ENCODE measurements at places on chromosomes 5 and 9. TPM values are rescaled to one million over a fixed set of nuclear protein-coding genes. Genes with fewer than 3 reads are reported as not detected.

DNA sequence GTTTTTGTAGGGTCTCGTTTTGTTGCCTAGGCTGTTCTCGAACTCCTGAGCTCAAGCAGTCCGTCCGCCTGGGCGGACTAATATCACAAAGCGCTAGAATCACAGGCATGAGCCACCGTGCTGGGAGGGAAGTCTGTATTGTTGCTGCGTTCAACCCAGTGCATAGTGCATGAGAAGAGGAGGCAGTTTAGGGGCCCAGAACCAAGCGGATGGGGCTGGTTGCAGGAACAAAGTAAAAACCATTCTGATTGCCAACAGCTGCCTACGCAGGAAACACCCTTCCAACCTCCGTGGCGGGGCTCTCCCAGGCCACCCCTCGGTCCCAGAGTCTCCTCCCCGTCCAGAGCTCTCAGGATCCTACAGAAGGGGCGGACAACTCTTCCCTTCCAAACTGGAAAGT lies 87.1 kb downstream of the ANXA2R start:
- no peak for DNase-seq

The GRM6 gene
- not detected for total RNA-seq

The ABCA1 gene
- total RNA-seq: 13.9 TPM

GRCh38 chr5:83342465-83342864 lies 129.1 kb upstream of the VCAN start:
- DNase-seq: no peak

The CCL19 gene
- not detected for total RNA-seq

GRCh38 chr9:6413365-6414246 lies 607 bp downstream of the UHRF2 start:
- DNase-seq: no peak

DNA sequence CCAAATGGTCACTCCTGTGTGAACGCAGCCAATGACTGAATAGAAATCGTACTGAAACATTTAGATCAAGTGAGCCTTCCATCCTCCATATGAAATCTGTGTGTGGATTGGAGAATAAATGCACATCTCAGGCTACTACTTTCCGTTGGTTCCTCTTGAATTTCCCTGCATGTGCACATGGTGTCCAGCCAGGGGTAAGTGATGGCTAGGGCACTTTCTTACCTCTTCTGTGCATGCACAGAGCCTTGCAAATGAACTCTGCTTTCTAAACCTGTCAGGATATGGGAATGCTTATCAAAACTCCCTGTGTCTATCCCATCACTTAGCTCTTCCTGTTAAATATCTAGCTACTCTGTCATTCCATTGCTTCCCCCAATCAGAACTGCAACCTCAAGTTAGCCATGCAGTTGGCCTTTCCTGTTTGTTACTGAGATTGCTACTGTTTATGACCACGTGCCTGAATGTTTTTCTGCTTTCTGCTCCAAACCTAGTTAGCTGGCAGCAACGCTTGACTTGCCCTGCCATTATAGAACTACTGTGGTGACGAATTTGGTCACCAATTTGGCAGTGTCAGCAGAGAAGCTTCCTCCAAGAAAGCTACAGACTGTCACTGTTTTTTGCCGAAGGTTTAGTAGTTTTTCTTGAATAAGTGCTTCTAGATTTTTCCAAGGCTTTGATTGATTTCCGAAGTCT lies 661.6 kb downstream of the LRRC70 start:
- no peak for DNase-seq

The MCIDAS gene
- not detected for total RNA-seq

DNA sequence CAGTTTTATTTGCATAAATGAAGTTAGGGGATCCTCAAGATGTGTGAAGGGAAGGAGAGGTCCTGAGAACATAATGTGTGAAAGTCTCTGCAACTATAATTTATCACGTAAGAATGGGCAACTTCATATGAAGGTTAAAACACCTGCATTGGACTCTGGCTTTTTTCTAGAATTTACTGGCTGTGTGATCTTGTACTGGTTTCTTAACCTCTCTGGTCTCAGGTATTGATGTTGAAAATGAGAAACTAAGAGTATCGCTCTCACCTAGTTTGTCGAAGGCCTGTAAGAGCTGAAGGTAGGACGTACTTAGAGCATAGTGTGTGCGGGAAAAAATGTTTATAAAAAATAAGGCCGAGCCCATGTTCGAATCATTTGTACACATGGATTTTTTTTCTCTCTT lies 280.5 kb downstream of the ICE1 start:
- no peak for DNase-seq

The SPINK4 gene
- not detected for total RNA-seq

The UBAP2 gene
- 27.8 TPM for total RNA-seq

The CD74 gene
- total RNA-seq: 1,037 TPM

- no peak for DNase-seq
These were observed 16.0 kb downstream of the NR2F1 start for GRCh38 chr5:93599001-93599379.

DNA sequence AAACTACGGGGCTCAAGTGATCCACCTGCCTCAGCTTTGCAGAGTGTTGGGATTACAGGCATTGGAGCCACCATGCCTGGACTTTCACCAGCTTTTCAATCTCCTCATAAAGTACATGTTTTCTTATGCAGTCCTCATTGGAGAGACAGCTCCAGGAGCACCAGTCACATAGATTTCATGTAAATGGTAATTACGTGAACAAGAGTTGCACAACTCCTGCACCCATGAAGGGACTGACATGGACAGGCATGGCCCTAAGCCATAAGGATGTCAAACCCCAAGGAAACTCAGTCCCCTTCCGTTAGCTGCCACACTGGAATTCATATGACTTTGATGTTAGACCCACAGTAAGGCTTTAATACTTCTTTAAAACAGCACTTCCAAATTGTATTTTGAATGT lies 7.6 kb upstream of the ADGRV1 start:
- no peak for DNase-seq

The PDGFRB gene
- total RNA-seq: 13.6 TPM

GRCh38 chr9:136297016-136297691 lies 6.7 kb downstream of the CCDC187 start:
- DNase-seq: no peak

DNA sequence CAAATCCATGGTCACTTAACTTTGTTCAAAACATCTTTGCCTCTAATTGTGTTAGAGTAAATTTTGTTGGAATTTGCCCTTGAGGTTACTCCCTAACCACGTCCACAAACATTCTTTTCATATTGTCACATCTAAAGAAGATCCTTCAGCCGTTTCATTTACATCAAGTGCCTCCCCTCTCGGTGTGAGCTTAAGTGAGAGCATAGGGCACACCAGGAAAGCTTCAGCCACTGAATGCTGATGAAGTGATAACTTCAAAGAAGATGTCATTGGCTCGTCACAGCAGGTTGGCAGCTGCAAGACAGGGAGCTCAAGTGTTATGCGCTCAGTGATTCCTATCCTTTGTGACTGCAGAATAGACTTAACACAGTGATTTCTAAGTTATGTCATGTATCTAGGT lies 49.6 kb upstream of the ADAMTS19 start:
- no peak for DNase-seq

DNA sequence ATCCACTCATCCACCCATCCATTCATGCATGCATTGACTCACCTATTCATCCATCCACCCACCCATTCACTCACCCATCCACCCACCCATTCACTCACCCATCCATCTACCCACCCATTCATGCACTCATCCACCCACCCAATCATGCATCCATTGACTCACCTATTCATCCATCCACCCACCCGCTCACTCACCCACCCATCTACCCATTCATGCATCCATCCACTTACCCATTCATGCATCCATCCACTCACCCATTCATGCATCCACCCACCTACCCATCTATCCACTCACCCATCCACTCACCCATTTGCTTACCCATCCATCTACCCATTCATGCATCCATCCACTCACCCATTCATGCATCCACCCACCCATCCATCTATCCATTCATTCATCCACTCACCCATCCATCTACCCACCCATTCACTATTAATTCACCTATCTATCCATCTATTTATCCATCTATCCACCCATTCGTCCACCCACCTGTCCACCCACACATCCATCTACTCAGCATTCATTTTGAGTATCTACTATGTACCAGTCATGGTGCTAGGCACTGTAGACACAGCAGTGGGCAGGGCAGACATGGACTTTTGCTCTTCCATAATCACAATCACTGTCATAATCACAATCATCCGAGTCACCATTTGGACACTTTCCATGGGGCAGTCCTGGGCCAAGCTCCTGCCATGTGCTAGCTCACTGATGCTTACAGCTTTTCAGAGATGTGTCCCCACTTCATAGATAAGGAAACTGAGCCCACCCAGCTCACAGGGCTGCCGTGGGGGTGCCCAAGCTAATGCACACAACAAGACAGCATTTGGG lies 34.4 kb downstream of the HMCN2 start:
- DNase-seq: no peak

The SLC12A7 gene
- total RNA-seq: 8.5 TPM

DNA sequence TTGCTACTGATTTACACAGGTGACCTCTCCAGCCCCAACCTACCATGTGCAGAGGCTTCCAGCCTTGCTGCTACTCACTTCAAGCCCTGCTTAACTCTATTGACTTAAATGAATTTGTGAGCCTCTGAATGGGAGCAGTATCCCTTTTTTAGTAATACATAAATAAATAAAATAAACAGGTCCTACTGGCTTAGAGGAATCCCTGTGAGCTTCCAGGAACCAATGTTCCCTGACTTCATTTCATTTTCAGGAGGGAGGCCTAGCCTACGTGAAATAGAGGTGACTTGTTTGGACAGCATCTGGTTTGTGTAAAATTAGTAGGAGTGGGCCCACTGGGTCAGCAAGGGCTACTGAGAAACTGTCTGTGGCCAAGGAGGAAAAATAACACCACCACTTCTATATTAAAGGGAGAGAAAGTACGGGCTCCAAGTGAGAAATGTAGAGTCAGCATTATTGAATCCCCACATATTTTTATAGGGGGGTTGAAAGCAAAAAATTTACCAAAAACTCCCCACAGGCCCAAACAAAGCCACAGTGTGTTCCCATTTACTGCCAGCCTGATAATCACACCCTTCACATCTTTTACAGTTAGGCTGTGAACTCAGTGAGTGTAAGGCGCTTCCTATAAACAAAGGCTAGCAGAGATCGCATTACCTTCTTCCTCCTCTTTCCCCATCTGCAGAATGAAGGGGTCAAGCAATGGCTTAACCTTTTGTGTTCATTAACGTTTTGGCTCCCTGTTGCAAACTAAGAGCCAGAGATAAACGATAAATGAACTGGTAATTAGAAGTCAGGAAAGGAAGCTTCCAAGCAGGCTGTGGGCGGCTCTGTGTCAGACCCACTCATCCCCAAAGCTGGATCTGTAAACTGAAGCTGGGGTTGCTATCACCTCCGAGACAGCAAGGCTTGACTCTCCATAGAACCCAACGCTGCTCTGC lies 138.8 kb upstream of the LIFR start:
- no peak for DNase-seq

DNA sequence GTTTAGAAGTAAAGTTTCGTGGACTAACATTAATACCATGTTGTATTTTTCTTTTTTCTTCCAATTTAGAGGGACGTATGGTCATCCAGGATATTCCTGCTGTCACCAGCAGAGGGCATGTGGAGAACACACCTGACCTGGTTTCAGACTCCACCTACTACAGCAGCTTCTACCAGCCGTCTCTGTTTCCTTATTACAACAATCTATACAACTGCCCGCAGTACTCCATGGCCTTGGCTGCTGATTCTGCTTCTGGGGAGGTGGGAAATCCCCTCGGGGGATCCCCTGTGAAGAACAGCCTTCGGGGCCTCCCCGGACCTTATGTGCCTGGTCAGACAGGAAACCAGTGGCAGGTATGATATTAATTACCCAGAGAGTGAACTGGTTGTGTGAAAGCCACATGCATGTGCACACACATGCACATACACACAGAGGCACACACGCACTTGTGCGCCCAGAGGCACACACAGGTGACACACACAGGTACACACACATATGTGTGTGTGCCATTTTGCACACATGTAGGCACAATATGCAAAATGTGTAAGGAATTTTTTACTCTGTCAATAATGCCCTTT lies 52.4 kb downstream of the DMRT1 start:
- DNase-seq: no peak

GRCh38 chr5:172770374-172770674 lies 671 bp downstream of the DUSP1 start:
- DNase-seq: no peak

The TAF11L10 gene
- not detected for total RNA-seq

The SPATA31C1 gene
- total RNA-seq: not detected

GRCh38 chr9:108786901-108787689 lies 68.7 kb downstream of the ACTL7B start:
- no peak for DNase-seq

DNA sequence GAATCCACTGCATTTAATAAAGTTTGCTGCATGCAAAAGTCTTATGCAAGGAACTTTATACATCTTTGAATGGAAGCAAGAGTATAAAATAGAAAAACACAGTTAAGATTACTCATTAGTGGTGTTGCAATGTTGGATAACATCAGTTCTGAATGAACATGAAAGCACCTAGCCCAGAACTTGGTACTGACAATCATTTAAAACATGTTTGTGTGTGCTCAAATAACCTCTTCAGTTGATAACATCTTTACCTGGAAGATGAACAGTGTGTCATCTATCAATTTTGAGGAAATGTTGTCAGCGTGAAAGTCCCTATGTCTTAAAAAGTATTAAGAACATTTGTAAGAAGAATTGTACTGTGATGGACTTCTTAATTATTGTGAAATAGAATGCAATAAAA lies 370.4 kb upstream of the GRAMD2B start:
- DNase-seq: no peak

The ADRB2 gene
- 12.5 TPM for total RNA-seq

GRCh38 chr5:131329286-131329560 lies 65.4 kb downstream of the CDC42SE2 start:
- no peak for DNase-seq

The RLN2 gene
- total RNA-seq: not detected

GRCh38 chr9:126621919-126622735 lies 8.4 kb downstream of the LMX1B start:
- no peak for DNase-seq

GRCh38 chr5:81760521-81760920 lies 9.6 kb upstream of the SSBP2 start:
- DNase-seq: no peak

DNA sequence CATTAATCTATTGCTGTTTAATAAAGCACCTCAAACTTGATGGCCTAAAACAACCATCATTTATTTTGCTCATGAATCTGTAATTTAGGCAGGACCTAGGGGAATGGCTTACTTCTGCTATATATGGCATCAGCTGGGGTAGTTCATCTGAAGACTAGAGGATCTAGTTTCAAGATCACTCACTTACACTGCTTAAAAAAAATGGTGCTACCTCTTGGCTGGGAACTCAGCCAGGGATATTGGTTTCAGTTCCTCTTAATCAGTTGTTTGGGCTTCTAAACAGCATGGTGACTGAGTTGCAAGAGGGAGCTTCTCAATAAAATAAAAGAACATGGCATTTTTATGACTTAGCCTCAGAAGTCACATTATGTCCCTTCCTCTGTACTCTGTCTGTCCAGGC lies 142.0 kb downstream of the FAM114A2 start:
- no peak for DNase-seq

- no peak for DNase-seq
These were observed 414.3 kb downstream of the ANXA1 start for GRCh38 chr9:73565833-73566465.

- DNase-seq: no peak
These were observed 651.7 kb upstream of the WWC1 start for GRCh38 chr5:167639766-167640165.

Data from esophagus squamous epithelium (tissue), 5 donors.